Fibroblast of skin of right quadriceps (primary cell): ENCODE measurements at places on chromosomes 16 and 17.

- no peak for DNase-seq
Measured at GRCh38 chr16:89999831-90000574, 19.3 kb downstream of the DBNDD1 start.

DNA sequence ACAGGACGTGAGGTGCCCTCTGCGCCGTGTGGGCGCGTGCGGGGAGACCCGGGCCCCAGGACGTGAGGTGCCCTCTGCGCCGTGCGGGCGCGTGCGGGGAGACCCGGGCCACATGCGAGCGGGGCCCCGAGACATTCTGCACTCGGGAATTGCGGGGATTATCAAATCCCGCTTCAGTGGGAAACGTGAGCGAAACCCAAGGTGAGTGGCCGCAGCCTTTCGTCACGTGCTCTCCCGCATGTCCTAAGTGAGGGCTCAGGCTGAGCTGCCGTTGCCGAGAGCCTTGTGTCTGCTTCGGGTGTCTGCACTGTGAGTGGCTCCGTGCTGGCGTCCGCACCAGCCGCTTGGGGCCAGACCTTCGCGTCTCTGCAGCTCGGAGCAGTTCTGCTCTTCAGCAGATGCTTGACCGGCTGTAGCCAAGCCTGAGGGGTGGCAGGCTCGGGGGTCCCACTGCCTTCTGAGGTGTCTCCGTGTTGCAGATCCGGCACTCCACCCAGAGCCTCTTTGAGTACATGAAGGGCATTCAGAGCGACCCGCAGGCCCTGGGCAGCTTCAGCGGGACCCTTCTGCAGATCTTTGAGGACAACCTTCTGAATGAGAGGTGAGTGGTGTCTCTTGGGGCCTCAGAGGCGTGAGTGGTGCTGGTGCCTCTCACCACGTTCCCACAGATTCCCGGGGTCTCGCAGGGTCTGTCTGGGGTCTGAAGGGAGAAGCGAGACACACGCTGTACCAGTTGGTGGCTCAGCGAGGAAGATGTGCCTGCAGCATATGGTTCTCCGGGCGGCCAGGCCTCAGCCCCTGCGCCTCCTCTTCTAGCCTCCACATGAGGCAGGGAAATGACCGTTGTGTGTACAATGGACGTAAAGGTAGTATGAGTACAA lies 90.5 kb upstream of the ZNF750 start:
- no peak for DNase-seq

DNA sequence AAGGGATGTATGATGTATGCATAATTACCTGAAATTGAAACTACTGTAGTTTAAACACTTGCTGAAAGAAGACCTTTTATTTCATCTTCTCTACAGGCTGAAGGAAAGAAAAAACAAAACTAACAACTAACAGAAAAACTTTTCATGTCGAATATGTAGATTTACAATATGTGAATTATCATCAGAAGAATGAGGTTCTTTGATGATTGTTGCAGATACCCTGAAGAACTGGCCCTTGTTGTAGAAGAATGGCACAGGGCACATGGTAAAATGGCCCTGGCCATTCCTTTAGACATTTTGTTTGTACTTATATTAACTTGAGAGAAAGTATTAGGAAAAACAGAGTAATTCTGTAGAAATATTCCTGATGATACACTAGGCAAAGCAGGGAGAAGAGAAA lies 443.8 kb downstream of the MAF start:
- no peak for DNase-seq

DNA sequence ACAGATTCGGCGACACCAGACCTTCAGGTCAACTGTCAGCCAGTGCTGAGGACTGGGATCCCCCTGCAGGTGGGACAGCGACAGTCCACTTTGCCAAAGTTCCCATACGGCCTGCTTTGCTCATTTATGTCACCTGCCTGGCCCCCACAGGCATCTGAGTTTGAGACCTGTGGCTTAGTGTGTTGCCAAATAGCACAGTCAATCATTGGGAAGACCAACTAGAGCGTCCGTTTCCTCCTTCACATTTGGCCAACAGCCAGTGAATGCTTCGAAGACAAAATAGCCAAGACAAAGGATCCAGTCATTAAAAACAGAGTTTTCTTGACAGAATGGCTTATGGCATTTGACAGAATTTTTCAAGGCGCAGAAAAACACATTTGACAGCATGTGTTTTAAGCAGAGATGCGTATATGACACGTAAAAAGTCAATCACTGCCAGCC lies 113.8 kb downstream of the ABCC12 start:
- no peak for DNase-seq
